GM23338 (cell line): ENCODE measurements at places on chromosomes 12 and 14. TPM values are rescaled to one million over a fixed set of nuclear protein-coding genes. Genes with fewer than 3 reads are reported as not detected.

DNA sequence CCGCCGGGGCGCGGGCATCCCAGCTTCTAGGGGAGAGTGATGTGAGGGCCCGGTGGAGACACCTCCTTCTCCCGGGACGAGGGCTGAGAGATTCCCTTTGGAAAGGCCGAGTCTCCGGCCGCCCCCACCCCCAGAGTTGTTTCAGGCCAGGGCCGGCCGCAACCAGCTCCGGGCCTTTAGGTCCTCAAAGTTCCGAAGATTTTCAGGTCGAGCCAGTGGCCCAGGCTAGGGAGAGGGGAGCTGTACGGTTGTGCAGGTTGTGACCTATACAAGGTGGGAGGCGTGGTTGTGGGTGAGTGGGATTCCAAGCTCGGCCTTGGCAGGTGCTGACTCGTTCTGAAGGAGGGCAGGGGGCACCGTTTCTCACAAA lies 18.4 kb upstream of the ANKRD33 start:
- peak; percentile 50 for DNase-seq
- peak overlapping the region; percentile 92 for H3K4me3 ChIP-seq
- no peak overlapping the region for H3K27ac ChIP-seq
- peaks cover 49% of the 10 kb centered on the region for H3K27me3 ChIP-seq
- H3K36me3 ChIP-seq: no peaks in the 10 kb centered on the region

DNA sequence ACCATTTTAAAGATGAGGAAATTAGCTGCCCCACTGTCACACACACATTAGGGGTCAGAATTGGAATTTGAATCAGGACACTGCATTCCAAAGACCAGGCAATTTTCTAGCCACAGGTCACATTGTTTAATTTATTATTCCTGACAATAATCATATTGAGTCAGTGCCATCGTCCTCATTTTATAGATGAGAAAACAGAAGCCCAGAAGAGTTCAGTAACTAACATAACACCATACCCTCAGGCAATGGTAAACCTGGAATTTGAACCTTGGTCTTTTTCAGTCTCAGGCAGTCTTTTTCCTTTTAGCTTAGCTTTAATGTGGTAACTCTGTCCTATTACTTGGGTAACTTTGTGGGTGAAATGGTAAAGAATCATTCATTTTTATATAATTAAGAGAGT lies 330.3 kb upstream of the SYT1 start:
- H3K4me3 ChIP-seq: no peak overlapping the region
- H3K27me3 ChIP-seq: no peaks in the 10 kb centered on the region
- no peak overlapping the region for H3K27ac ChIP-seq
- DNase-seq: no peak
- H3K4me1 ChIP-seq: peaks cover 30% of the 10 kb centered on the region

DNA sequence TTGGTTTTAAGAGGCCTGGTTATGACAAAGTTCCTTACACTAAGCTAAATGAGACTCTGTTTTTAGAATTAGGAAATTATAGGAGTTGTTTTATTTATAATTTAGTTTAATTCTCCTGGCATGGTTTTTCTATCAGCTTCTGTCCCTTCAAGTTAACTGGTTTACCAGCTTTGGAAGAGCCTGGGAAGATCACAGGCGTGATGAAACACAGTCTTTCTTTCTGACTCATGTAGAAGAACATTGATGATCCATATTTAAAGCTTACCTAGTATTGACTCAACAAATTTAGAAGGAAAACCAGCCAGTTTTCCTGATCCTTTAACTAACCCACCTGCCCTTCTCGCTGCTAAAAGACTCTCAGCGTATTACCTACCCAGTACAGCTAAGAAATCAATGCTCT lies 155.2 kb downstream of the TGFB3 start:
- H3K27me3 ChIP-seq: no peaks in the 10 kb centered on the region
- no peak overlapping the region for H3K4me3 ChIP-seq
- DNase-seq: no peak
- no peak overlapping the region for H3K27ac ChIP-seq
- H3K4me1 ChIP-seq: no peaks in the 10 kb centered on the region
- H3K36me3 ChIP-seq: no peaks in the 10 kb centered on the region

GRCh38 chr12:99985129-99985570 lies 414 bp upstream of the ANKS1B start:
- no peak for DNase-seq
- H3K27ac ChIP-seq: no peak overlapping the region
- H3K4me3 ChIP-seq: peak overlapping the region; percentile 83
- H3K4me1 ChIP-seq: peaks cover 13% of the 10 kb centered on the region

DNA sequence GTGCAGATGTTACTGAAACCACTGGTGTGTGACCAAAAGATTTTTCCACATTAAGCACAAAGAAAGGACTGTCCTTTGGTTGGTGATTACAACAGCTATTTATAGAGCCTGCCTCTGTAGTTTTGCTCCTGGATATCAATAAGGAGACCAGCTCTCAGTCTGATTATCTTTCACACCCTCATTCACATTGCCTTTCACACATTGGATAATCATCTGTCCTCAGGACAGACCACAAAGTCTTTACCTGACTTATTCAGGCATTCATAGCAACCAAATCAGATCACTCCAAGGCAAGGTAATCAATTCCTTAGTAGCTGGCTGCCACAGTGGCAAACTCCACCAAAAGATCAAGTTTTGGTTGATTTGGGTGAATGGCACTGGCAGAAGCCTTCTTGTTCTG lies 59.6 kb upstream of the CPSF6 start:
- no peaks in the 10 kb centered on the region for H3K27me3 ChIP-seq
- no peak for DNase-seq
- no peak overlapping the region for H3K4me3 ChIP-seq
- H3K4me1 ChIP-seq: no peaks in the 10 kb centered on the region

DNA sequence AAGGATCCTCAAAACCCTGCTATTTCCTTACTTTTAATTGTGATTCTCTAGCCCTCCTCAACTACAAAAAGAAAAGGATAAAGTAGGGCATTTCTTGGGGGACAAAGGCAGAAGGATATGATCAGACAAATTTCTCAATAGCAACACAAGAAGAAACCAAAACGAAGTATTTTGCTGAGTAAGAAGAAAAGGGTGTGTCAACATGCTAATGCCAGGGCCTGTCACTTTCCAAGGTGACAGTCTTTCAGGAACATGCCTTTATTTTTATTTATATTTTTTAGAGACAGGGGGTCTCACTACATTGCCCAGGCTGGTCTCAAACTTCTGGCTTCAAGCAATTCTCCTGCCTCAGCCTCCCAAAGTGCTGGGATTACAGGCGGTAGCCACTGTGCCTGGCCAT lies 39.8 kb downstream of the CBX5 start:
- H3K27me3 ChIP-seq: no peaks in the 10 kb centered on the region
- H3K27ac ChIP-seq: no peak overlapping the region
- H3K4me1 ChIP-seq: no peaks in the 10 kb centered on the region
- H3K4me3 ChIP-seq: no peak overlapping the region
- peaks cover 27% of the 10 kb centered on the region for H3K36me3 ChIP-seq

DNA sequence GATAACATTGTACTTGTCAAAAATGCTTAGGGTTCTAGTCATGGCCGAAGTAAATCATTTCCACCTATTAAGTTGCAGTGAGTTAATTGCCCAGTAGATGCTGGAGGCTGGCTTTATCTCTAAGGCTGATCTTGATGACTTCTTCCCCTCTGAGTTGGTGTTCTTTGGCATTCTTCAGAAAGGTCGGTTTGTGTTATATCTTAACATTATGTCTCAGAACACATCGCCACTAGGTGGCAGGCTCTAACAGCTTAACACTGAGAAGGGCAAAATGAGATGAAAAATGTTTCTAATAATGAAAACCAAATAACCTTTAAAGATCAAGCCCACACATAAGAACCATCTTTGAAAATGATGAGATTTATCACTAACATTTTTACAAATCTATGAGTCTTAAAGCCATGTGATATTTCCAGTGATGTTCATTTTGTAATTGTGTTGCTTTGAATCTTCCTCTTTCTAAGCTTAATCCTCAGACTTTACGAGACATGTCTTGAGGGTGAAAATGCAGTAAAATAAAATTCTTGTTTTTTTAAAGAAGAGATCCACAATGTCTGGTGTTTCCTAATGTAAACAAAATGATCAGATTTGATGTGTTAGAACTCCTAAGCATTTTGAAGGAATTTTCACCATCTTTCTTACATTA lies 28.6 kb downstream of the SUDS3 start:
- no peaks in the 10 kb centered on the region for H3K4me1 ChIP-seq
- peak; percentile 94 for DNase-seq
- H3K27me3 ChIP-seq: no peaks in the 10 kb centered on the region
- no peak overlapping the region for H3K4me3 ChIP-seq
- H3K27ac ChIP-seq: no peak overlapping the region

- no peaks in the 10 kb centered on the region for H3K36me3 ChIP-seq
- no peak overlapping the region for H3K27ac ChIP-seq
- H3K4me1 ChIP-seq: no peaks in the 10 kb centered on the region
- DNase-seq: no peak
Measured at GRCh38 chr14:95477411-95478269, 38.8 kb downstream of the SYNE3 start.

The KCNJ8 gene
- 0.82 and 1.0 TPM in 2 replicates for polyA plus RNA-seq

The DYNLL1 gene
- 833 and 868 TPM in 2 replicates for polyA plus RNA-seq

The RNASE1 gene
- polyA plus RNA-seq: 1.7 and 2.0 TPM in 2 replicates

The CD163 gene
- polyA plus RNA-seq: not detected in 2 replicates
